ENCODE measurements at places on chromosomes 2 and 18.

DNA sequence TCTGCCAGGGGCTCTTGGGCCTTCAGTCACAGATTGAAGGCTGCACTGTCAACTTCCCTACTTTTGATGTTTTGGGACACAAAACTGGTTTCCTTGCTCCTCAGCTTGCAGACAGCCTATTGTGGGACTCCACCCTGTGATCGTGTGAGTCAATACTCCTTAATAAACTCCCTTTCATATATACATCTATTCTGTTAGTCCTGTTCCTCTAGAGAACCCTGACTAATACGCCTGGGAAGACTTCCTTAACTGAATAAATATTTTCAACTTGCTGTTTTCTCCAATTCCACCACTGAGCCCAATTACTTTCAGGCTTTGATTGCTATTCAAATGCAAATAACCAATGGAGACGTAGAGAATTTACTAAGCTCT, 61.4 kb upstream of the CCDC195 start:
- peak; percentile 41 for DNase-seq

- no peak for DNase-seq
Observed at GRCh38 chr2:178325268-178325667, 125.7 kb downstream of the PRKRA start.

DNA sequence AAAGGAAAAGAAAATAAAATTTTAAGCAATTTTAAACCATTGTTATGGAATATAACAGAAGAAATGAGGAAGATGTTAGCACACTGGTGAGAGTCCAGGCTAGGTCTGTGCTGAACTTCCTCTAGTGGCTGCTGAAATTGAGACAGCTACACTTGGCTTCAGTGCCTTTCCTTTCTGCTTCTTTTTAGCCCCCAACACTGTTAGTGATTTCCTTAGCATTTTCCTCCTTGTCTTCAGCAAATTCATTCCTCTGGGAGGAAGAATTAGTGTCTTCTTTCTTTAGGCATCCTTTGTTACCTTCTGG, 47.6 kb downstream of the ITGAV start:
- no peak for DNase-seq

DNA sequence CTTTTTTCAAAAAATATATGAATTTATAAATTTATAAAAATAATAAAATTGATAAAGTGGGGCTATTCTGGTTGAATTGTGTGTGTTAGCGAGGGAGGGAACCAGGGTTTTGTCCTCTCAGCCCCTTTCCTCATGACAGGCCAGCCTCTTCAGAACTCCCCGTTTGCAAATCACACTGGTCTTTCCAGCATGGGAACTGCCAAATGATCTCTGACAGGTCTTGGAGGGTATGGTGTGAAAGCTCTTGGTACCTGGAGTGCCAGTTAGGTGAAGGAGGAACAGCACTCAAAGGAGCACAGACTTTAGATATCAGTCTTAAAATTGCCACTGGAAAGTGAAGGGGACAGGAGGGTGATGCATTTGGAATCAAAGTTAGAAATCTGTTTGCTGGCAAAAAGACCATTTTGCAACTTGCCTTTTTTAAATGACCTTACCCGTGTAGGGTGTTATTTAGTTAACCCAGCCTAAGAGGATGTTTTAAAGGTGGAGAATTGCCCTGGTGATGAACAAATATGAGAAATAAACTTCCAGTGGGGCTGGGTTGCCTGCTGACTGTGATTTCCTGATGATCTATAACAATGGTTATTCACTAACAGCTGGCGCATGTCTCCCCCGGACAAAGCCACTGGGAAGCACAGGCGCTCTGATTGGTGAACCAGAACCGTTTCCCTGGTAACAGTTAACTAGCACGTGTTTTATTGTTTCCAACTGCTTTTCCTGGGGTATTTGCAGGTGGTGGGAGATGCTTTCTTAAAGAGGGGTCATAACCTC, 85.3 kb upstream of the EFEMP1 start:
- peak; percentile 97 for DNase-seq

DNA sequence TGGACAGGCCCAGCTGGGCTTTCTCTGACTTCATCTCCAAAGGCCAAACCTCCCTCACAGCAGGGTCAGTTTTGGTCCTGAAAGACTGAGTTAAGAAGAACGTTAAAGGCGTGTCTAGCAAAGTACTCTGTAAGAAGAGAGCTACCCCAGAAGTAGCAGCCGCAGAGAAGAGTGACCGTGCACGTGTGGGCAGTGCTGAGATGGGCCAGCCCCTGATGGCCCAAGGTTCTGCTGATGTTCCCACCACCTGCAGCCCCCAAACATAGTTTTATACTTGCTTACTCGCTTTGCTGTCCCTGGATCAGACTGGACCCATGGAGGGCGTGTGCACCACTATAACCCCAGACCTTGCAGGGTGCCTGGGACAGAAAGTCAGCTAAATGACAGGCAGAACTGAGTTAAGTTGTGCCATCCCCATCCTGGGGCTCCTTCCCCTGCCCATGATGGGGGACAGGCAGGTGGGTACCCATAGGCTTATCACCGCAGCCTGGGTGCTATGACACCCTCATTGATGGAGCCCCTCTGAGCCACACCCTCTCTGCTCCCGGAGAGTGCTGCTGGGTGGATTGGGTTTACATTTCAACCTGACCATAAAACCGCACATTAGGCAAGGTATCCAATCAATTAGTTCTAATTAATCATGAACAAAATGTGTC, 367.3 kb upstream of the HS6ST1 start:
- no peak for DNase-seq

DNA sequence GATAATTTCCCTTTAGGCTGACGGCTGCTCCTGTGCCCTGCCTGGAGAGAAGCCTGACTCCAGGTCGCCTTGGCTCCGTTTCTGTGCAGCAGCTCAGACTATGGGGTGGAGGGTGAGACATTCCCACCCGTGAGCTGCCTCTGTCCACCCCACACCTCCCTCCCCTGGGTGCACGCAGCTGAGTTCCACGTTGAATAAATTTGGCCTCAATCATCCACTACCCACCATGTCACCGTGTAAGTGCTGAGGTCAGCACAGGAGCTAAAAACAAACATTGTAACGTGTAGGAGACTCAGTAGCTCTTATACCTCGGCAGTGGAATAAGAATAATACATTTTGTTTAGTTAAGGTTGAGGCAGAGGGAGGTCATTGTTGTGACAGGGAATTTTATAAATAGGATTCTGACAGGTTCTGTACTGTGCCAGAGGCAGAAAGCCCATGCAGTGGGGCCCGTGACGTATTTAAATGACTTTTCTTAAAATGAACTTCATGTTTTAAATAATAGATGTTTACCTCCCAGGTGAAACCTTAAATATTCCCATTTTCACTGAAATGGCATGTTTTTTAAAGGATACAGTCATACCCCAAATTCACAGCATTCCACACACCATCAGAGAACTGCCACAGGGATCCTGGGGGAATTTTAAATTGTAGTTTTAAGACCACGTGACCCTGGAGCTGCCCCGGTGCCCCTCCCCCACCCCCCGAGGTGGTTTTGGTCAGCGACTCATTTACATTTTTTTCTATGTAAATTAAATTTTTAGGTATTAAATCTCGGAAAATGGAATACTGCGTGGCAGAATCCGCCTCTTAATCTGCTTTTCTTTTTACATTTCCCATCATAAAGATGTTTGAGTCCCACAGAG, 50.2 kb downstream of the NFATC1 start:
- no peak for DNase-seq

- peak; percentile 59 for DNase-seq
Observed at GRCh38 chr2:235591921-235592320, 98.1 kb downstream of the AGAP1 start.

DNA sequence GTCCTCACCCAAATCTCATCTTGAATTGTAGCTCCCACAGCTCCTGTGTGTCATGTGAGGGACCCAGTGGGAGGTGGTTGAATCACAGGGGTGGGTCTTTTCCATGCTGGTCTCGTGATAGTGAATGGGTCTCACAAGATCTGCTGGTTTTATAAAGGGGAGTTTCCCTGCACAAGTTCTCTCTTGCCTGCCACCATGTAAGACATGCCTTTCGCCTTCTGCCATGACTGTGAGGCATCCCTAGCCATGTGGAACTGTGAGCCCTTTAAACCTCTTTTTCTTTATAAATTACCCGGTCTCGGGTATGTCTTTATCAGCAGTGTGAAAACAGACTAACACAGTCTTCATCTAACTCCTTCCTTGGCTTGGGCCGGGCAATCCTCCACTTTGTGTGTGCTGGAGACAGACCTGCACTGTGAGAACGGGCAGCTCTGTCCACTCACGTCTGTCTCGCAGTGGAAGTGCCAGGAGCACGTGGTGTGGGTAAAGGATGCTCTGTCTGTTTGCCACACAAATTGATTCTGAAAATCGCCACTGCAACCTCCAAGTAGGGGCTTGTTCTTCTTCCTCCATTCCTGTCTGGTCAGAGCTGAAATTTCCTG, 47.6 kb upstream of the OTOS start:
- no peak for DNase-seq

DNA sequence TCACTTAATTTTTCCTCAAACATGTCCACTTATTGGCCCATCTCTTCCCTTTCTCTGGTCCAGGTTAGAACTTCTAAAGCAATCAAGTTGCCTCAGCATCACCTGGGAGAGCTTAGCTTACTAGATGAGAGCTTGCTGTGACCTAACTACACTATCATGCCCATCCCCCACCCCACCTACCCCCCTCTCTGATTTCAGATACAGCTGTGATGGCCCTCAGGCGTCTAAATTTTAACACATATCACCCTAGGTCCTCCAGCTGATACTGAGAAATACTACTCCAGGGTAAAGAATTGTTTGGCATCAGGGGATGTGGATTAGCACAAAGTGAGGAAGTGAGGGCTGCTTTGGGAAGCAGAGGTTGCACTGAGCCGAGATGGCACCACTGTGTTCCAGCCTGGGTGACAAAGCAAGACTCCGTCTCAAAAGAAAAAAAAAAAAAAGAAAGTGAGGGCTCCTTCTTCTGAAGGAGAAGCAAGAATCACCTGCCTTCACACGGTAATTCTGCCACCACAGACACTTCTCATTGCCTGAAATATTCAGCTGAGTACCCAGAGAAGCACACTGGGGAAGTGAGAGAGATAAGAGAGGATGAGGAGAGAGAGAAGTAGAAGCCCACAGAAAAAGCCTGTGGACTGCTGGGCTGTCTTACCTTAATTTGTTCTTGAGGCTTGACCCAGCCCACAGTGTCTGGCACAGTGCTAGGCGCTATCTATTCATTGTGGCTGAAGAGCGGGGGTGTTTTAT, 263.4 kb downstream of the ASXL3 start:
- DNase-seq, result no peak

DNA sequence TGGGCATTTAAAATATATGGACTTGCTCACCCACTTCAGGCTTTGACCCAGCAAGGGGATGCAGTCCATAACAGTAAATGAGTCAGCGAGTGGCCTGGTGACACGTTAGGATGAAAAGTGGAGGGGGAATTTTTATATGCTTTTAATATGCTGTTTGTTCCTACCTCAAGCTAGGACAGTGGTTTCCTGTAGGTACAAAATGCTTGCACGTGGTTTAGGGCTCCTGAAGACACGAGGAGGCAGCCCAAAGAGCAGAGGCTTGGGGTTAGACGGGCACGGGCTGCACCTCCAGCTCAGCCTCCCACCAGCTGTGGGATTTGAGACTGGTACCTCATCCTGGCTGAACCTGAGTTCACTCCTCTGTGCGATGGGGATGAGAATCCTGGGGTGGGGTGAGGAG, 306.2 kb upstream of the CXCR4 start:
- no peak for DNase-seq

GRCh38 chr2:237927986-237928385, 38.8 kb upstream of the UBE2F start:
- DNase-seq, result no peak

GRCh38 chr2:205988274-205988673, 97.7 kb downstream of the INO80D start:
- DNase-seq, result no peak

DNA sequence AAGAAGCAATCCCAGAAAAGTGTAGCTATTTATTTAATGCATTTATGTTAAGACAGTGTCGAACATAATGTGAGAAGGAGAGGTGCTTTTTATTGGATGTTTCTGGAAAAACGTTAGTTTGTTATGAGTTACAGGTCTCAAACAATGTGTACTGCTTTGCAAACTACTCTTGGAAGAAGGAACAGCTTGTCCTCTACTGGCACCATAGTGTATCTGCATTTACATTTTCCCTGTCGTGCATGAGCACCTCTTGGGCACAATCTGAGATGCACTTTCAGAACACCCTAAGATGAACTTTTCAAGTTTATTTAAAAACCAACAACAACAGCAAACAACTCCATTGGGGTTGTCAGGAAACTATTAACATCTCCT, 22.8 kb downstream of the CCNYL1 start:
- peak; percentile 58 for DNase-seq

GRCh38 chr18:39721712-39722111, 2156.1 kb upstream of the CELF4 start:
- DNase-seq, result no peak

DNA sequence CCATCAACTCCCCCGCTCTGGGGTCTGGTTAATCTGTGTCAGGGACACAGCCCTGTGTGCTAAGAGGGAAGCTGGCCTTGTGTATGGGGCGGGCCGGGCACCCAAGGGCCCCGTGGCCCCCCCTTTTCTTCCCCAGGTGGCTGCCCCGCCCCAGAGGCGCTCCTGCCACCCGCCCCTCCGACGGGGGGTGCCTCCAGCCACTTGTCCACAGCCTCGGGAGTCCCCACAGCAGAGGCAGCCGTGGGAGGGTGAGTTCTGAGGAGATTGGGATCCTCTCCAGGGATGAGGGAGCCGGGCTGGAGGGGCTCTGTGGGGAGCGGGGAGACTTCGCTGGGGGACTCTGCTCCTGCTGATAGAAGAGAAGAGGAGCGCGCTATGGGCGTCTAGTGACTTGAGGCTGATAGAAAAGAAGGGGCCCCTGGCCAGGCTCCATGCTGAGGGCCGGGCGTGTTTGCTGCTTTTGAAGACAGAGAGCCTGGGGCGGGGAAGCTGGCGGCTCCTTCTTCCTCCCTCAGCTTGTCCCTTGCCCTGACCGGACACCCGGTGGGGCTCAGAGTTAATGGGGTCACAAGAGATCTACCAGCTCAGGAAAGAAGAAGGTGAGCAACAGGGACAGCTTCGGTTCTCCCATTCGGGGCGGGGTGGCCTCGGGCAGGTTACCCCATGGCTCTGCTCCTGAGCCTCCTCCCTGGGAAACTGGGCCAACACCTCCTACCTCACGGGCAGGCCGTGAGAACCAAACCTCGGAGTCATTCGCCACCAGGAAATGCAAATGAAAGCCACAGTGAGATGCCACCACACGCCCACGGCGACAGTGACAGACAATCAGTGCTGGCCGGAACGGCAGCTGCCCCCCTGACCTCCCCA, 89.4 kb upstream of the TAF1B start:
- no peak for DNase-seq

GRCh38 chr2:203400805-203401585, 72.8 kb downstream of the ABI2 start:
- DNase-seq, result peak; percentile 48

DNA sequence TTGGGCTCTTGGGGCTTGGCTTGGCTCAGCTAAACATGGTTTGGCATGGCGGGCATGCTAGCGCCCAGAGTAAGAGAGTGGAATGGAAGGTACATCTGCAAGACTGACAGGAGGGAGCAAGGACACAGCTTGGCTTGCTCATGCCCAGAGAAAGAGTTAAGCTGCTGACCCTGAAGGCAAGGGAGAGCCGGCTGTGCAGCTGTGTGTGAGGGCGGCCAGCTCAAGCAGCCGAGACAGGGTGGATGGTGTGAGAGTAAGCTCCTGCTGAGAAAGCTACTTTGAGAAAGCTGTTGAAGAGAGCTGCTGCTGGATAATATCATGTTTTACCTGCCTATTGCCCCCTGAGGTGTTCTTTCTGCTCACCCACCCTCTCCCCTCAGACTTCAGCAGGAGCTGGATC, 135.6 kb downstream of the CCBE1 start:
- no peak for DNase-seq

- no peak for DNase-seq
Observed at GRCh38 chr2:88835726-88836125, 144.3 kb downstream of the RPIA start.

GRCh38 chr2:45102141-45102540, 92.9 kb upstream of the SIX2 start:
- DNase-seq, result no peak

All from cardiac fibroblast (primary cell).